ENCODE measurements at places on chromosomes 7 and 10.

- no peak for DNase-seq
Measured at GRCh38 chr10:35347121-35347562, 10.8 kb downstream of the CCNY start.

DNA sequence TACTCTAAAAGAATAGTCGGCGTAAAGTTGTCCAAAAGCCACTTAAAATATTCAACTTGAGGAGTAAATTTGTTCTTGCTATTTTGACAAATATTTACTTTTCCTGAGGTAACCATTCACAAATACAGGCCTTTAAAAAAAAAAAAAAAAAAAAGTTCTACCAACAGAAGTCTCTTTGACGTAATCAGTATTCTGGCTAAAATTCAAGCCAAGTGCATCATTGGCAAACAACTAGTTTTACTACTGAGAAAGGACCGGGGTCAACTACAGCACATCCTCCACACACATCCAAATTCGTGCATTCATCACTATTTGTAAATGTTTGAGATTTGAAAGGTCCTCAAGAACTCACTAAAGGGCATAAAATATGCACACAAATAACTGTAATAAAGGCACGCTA lies 2.0 kb downstream of the OAT start:
- DNase-seq, result no peak

- no peak for DNase-seq
Measured at GRCh38 chr10:103763374-103764202, 91.8 kb downstream of the SH3PXD2A start.

- no peak for DNase-seq
Measured at GRCh38 chr7:46071076-46071475, 150.0 kb upstream of the IGFBP3 start.

GRCh38 chr7:77674878-77675277 lies 21.4 kb upstream of the RSBN1L start:
- no peak for DNase-seq

GRCh38 chr7:19290968-19291367 lies 145.7 kb upstream of the FERD3L start:
- DNase-seq, result no peak

GRCh38 chr10:99654390-99655175 lies 4.7 kb upstream of the ENTPD7 start:
- no peak for DNase-seq

GRCh38 chr10:77016278-77016815 lies 621.3 kb downstream of the KCNMA1 start:
- no peak for DNase-seq

DNA sequence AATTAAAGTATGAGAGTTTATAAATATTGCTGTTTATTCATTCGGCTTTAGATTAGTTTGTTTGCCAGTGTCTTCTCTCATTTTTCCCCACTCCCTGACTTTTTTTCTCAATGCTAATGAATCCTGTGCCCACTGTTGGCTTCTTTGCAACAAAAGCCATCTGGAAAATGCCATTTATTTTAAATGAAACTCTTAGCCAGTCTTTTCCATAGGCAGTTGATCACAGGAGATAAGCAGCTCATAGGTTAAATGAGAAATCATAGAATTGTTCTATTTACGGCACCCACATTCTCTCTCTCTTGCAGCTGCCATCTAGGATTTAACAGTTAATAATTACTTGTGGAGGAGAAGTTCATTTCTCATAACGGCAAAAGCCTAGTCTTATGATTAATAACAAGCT lies 249.3 kb upstream of the POM121L12 start:
- no peak for DNase-seq

GRCh38 chr10:129564923-129565322 lies 97.9 kb downstream of the MGMT start:
- no peak for DNase-seq

- DNase-seq, result no peak
Measured at GRCh38 chr7:87882151-87882937, 6.1 kb downstream of the DBF4 start.

GRCh38 chr7:77651575-77652162 lies 44.6 kb upstream of the RSBN1L start:
- DNase-seq, result peak; percentile 21

DNA sequence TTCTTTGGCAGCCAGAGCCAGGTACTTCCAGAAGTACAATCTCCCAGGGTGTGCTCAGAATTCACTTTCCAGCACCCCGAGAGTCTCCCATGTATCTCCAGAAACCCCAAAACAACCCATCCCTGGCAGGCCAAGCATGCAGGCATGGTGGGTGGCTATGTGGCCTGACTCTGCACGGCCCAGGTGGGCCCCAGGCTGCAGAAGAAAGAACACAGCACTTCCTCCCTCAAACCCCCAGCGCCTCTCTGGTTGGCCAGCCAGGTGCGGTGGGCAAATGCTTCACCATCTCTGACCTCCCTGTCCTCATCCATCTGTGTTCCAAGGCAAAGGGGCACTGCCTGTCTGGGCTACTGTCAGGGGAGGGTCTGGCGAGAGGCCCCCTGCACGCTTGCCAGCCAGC lies 100.3 kb downstream of the MKI67 start:
- DNase-seq, result no peak

DNA sequence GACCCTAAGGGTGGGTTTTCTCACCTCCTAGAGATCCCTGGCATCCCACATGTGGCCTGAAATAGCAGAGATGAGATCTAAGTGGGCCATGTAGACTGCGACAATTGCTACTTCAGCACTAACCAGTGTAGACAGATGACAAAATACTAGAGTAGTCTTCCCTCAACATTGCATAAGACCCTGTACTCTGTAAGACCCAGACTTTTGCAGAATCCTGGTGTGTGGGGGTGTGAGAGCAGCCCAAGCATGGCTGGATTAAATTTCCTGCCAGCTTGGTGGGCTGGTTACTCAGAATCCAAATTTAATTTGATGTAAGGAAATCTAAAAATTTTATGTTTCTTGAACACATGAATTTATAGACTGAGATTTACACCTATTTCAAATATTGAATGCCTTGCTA lies 88.3 kb downstream of the ZNF365 start:
- DNase-seq, result no peak

- DNase-seq, result no peak
Measured at GRCh38 chr10:128884496-128885072, 582.5 kb upstream of the MGMT start.

DNA sequence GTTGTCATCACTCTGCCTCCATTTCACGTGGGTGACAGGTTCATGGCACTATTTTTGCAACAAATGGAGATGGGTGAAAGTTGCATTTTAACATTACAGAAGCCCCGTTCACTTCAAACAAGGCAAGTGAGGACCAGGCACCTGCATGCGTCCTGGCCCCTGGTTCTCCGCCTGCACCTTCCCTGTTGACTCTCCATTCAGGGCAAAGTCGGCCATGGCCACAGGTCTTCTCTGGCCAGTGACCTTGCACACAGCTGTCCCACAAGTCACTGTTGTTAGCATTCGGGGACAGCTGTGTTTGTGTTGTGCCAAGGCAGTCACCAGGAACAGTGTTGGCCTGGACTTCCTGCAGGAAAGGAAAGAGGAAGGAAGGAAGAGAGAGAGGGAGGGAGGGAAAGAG lies 554.9 kb downstream of the TCERG1L start:
- DNase-seq, result no peak

DNA sequence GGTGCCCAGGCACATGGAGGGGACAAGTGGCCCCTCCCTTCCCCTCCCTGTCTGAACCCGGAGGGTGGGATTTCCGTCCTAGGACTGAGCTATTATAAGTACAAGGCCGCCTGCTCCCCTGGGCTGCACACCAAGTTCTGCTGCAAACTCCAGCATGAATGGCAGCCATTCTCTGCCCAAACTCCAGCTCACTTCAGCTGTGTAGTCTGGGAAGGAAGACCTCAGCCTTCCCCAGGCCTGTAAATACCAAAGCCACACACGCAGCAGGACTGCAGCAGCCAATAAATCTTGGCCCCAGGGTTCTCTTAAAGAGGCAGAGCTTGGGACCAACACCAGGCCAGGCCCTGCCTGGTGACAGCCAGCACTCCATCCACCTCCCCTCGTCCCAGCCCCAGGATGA lies 291.3 kb upstream of the ZMIZ1 start:
- no peak for DNase-seq

GRCh38 chr7:7585241-7585928 lies 18.7 kb downstream of the MIOS start:
- DNase-seq, result no peak

DNA sequence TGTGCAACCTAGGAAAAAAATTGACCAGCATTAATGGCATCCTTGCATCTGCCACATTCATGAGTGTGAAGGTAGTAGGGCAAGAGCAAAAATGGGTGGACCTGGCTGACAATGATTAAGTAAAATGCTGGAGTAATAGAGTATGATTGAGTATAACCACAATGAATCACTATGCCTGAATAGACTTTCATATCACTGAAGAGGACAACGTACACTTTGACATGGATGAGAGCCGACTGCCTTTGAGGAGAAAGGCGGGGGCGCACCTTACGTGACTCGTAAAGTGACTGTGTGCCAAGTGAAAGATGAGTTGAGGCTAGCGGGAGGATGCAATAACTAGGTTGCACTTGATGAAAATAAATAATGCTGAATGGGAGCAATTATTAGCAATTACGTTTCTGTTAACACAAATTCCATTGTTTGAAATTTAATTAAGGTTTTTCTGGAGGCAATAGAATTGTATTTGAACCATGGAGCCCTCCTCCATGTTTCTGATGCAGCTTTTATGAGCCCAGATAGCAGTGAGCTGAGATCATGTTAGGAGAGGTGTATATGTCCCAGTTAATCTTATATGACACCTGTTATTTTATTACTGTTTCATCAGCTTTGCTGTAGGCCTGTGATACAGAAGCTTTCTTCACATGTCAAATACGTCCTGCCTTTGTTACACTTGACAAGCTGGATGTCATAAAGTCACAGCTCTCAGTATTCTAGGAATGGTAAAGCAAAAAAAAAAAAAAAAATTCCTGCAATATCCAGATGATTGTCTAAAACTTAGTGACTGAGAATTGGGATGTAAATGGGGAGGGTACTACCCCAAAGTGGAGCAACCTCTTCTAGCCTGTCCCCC lies 596.5 kb downstream of the NXPH1 start:
- no peak for DNase-seq

GRCh38 chr10:79401015-79401921 lies 44.2 kb downstream of the ZCCHC24 start:
- DNase-seq, result no peak

GRCh38 chr10:17146892-17147291 lies 17.3 kb upstream of the CUBN start:
- no peak for DNase-seq

DNA sequence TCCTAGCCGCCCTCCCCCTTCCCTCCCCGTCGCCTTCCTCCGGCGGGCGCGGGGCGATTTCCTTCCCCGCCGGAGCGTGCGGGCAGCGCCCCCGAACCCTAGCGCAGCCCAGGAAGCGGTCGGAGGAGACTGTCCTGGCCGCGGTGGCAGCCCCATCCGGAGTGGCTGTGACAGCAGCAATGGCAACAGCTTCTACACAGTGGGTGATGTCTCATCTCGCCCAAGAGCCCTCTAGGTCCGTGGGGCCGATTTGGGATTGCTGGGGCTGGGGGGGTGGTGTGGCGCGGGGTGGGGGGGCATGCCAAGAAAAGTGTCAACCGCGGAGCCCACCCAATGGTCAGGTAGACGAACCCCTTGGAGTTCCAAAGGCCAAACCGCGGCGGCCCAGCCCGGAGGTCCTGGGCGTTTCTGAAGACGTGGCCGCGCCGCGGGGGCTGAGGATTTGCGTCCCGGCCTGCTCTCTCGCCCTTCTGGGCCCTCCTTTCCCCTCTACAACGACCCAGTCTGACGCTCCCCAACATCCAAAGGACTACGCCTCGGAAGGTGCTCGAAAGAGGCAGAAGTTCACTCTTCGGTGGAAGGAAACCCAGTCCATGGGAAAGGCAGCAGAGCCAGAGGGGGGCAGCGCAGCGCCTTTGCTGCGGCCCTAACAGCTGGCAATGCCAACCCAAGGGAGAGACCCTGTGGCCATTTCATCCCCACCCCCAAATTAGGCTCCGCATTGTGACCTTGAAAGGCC lies 603 bp upstream of the TWIST1 start:
- DNase-seq, result no peak

DNA sequence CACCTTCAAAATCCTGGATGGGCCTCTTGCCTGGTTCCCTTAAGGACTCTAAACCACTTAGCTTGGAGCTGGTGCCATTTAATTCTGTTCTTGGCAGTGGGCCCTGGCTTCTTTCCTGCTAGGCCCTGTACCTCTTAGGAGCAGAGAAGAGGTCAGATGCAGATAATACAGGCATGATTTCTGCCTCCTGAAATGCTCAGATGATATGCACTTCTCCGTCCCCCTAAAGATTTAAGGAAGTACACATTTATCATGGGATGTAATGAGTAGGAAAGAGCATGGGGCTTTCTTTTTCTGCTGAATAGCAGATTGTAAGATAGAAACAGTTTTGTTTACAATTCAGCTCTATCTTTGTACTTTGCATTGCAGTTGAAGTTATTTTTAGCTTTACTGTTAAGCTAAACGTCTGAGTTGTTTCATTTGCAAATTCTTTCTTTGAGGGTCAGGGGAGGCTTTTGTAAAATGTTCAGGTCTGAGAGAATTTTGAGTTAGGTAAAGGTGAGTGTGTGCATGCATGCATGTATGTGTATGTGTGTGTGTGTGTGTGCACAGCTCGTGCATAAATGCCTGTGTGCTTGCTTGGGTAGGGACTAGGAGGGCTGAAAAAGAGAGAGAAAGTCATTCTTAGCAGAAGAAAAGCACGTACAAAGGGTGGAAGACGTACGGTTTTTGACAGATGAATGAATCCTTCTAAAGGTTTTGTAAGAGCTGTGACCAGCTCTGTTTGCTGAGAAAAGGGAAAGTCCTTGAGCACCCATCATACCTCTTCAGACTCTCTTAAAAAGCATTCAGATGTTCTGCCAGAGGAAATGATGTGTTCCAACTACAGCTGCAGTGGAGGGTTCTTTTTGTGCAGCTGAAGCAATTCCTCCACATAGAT lies 364.2 kb downstream of the AUTS2 start:
- DNase-seq, result no peak

DNA sequence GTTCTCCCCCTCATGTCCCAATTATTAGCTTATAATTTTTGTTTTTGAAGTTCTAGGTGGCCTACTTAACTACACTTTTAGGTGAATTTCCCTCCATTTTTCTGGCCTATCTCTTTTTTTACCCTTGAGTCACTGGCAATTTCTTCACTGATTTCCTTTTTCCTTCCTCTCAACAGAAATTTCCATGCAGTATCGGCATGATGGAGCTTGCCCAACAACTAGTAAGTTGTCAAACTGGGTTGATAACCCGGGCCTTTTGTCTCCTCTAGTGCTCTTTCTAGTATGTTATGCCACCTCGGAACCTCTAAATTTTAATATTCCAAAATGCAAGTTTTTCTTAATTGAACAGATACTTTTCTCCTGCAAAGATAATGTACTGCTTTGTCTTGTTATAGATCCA lies 147.1 kb downstream of the MLLT10 start:
- DNase-seq, result no peak

DNA sequence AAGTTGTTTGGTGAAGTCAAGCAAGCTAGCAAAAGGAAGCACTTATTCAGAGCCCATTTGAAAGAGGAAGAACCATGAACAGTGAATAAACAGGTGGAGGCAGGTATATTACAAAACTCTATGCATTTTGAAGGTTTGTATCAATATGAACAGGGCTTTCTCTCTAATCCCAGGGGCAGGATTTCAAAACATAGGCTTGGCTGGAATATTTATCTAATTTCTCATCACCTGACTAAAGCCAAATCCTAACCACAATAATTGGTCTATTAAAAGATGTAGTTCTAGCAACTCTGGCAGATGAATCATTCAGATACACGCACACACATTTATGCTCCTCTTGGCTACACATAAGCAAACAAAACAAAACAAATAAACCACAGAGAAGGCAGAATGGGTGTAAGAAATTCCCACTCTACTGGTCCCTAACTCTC lies 554.4 kb downstream of the INHBA start:
- DNase-seq, result no peak
